ENCODE measurements at places on chromosomes 13 and 19.

- no peaks in the 10 kb centered on the region for H3K27me3 ChIP-seq
- no peak for DNase-seq
- H3K27ac ChIP-seq: no peak overlapping the region
- H3K4me1 ChIP-seq: peaks cover 10% of the 10 kb centered on the region
- no peak overlapping the region for H3K4me3 ChIP-seq
Observed at GRCh38 chr13:76029706-76030105, 393.6 kb downstream of the LMO7 start.

DNA sequence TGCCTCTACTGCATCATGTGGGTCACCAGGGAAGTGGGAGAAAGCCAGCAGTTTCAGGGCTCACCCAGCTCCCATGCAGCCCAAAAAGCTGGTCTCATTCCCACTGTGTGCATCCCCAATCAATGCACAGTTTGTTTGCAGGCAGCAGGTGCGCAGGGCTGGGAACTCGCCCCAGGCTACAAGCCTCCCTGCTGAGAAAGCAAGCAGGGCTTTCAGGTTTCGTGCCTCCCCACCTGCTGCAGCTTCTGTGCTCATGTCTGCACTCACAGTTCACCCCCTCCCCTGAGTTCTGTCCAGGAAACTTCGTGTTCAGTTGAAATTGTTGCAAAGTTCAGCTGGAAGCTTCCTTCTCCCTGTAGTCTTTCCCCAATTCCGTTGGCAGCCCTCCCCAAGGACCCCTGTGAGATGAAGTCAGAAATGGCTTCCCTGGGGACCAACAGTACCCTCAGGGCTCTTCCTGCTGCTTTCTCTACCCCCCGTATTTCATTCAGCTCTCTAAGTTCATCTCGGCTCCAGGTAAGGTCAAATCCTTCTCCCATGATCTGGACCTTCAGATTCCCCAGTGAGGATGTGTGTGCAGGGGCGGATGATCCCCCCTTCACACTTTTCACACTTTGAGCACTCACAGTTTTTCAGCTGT is 10.3 kb upstream of the KLK3 start:
- peaks cover 7% of the 10 kb centered on the region for H3K4me1 ChIP-seq
- peak; percentile 50 for DNase-seq
- H3K27ac ChIP-seq: no peak overlapping the region
- no peak overlapping the region for H3K4me3 ChIP-seq
- H3K36me3 ChIP-seq: no peaks in the 10 kb centered on the region
- peaks cover 73% of the 10 kb centered on the region for H3K27me3 ChIP-seq

GRCh38 chr19:16605553-16605994 is 22.4 kb downstream of the MED26 start:
- peaks cover 43% of the 10 kb centered on the region for H3K4me1 ChIP-seq
- no peak overlapping the region for H3K4me3 ChIP-seq
- no peak for DNase-seq
- no peaks in the 10 kb centered on the region for H3K36me3 ChIP-seq
- H3K27me3 ChIP-seq: no peaks in the 10 kb centered on the region

- H3K27ac ChIP-seq: peak within 1 kb of the TSS; percentile 97
- DNase-seq: peak; percentile 96
- H3K4me3 ChIP-seq: peak within 1 kb of the TSS; percentile 83
- no peaks in the 10 kb centered on the region for H3K27me3 ChIP-seq
- peaks cover 15% of the 10 kb centered on the region for H3K4me1 ChIP-seq
Observed at GRCh38 chr19:35248310-35249145, at the start of gene LSR. TSS of gene LSR (plus strand) at chr19:35249002. CDS start at chr19:35249023, 21 bp downstream.

DNA sequence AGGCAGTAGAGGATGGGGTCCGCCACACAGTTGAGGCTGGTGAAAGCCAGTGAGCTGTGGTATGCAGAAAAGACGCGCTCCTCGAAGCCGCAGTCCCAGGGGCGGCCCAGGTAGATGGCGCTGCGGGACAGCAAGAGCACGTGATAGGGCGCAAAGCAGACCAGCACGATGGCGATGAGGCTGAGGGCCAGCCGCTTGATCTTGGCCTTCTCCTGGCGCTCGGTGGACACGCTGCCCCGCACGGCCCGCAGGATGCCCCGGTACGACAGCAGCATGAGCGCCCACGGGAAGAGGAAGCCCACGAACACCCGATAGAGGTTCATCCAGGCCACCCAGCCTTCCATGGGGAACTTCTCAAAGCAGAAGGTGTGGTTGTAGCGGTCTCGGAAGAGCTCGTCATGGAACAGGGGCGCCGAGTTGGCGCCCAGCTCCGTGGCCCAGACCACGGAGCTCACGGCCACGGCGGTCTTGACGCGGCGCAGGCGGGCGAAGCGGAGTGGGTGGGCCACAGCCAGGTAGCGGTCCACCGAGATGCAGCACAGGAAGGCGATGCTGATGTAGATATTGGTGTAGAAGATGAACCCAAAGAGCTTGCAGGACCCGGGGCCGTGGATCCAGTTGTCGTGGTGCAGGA is 6.5 kb upstream of the OPA3 start:
- peaks cover 4% of the 10 kb centered on the region for H3K4me1 ChIP-seq
- peak; percentile 61 for DNase-seq
- no peaks in the 10 kb centered on the region for H3K36me3 ChIP-seq

DNA sequence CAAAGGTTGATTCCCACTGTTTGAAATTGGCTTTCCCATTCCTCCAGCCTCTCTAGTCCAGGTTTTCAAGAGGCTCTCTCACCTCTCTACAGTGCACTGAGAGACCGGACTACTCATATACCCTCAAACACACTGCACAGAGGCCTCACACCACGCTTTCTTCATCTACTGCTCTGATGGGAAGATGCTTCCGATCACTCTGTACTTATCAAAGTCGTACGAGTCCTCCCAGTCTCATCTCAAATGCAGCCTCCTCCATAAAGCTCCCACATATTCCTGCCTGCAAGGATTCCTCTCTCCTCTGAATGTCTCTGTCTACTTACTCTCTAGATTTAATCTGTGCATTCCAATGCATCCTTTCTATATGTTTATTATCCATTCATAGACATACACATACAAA is 164.4 kb downstream of the EFNB2 start:
- H3K36me3 ChIP-seq: no peaks in the 10 kb centered on the region
- no peak overlapping the region for H3K4me3 ChIP-seq
- H3K4me1 ChIP-seq: no peaks in the 10 kb centered on the region
- no peak overlapping the region for H3K27ac ChIP-seq

GRCh38 chr13:23350009-23350408 is 83.5 kb downstream of the SACS start:
- no peaks in the 10 kb centered on the region for H3K27me3 ChIP-seq
- no peaks in the 10 kb centered on the region for H3K36me3 ChIP-seq
- H3K4me1 ChIP-seq: no peaks in the 10 kb centered on the region
- H3K27ac ChIP-seq: no peak overlapping the region
- no peak overlapping the region for H3K4me3 ChIP-seq

GRCh38 chr13:61901946-61902541 is 486.4 kb upstream of the PCDH20 start:
- H3K4me1 ChIP-seq: no peaks in the 10 kb centered on the region
- H3K27me3 ChIP-seq: no peaks in the 10 kb centered on the region
- no peak overlapping the region for H3K27ac ChIP-seq
- no peak overlapping the region for H3K4me3 ChIP-seq
- no peaks in the 10 kb centered on the region for H3K36me3 ChIP-seq

GRCh38 chr19:6476155-6476895 is 5.3 kb downstream of the DENND1C start:
- DNase-seq: peak; percentile 23
- no peaks in the 10 kb centered on the region for H3K36me3 ChIP-seq
- peaks cover 6% of the 10 kb centered on the region for H3K4me1 ChIP-seq
- H3K4me3 ChIP-seq: no peak overlapping the region
- H3K27me3 ChIP-seq: no peaks in the 10 kb centered on the region

DNA sequence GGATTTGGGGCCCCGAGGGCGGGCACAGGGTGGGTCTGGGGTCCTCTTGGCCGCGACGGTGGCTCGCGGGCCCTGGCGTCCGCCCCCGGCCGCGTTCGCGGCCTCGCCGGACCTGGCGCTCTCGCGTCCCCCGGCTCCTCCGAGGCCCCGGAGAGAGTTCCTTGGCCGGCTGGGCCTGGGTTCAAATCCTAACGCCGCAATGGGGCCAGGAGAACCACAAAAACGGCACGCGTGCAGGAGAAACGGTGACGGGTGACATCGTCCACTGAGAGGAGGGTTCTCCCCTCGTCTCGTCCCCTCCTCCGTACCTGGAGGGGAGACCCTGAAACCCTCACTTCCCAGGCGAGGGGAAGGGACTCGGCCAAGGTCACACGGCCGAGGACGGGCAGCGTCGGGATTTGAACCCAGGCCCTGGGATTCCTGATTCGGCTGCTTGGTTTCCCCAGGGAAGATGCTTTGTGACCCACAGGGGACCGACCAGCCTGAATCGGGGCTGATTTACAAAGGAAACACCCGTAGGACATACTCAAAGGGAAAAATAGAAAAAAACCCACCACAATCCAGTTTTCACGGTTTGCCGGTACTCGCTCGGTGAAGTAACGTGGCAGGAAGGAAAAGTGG is 624 bp downstream of the SAFB start:
- H3K27ac ChIP-seq: peak overlapping the region; percentile 87
- H3K4me3 ChIP-seq: peak overlapping the region; percentile 99
- DNase-seq: peak; percentile 27
- no peaks in the 10 kb centered on the region for H3K27me3 ChIP-seq
- H3K4me1 ChIP-seq: peaks cover 56% of the 10 kb centered on the region

DNA sequence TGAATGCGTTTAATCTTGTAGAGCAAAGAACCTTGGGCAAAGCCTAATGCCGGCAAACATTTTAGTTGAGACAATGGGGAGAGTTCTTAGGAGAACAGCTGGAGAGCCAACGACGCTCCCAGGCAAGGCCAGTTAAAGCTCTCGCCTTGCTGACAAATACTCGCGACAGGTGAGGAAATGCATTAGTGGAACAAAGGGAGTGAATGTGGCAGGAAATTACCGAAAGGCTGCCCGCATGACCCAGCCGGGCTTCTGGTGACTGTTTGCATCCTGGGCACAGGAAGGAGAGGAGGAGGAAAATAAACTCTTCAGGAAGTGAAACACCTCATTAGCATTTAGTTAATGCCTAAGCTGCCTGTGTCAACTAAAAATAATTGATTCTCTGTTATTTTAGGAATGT is 74.6 kb downstream of the SHISA2 start:
- H3K36me3 ChIP-seq: no peaks in the 10 kb centered on the region
- no peaks in the 10 kb centered on the region for H3K4me1 ChIP-seq
- H3K27me3 ChIP-seq: no peaks in the 10 kb centered on the region
- H3K4me3 ChIP-seq: no peak overlapping the region
- no peak for DNase-seq

DNA sequence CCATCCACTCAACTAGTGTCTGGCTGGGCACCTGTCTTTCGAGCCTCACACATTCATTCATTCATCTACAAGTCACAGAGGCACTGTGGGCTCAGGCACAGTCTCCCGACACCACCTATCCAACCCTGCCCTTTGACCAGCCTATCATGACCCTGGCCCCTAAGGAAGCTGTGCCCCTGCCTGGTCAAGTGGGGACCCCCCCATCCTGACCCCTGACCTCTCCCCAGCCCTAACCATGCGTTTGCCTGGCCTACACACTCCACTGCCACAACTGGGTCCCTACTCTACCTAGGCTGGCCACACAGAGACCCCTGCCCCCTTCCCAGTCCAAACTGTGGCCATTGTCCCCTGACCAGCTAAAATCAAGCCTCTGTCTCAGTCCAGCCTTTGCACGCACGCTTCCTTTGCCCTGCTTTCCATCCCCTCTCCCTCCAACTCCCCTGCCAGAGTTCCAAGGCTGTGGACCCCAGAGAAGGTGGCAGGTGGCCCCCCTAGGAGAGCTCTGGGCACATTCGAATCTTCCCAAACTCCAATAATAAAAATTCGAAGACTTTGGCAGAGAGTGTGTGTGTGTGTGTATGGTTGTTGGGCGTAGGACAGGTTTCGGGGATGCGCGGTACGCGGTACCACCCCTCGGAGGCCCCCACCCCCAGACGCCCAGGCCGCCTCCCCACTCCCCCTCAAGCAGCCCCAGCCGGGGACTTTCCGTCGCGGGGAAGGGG is 404 bp upstream of the IL27RA start:
- H3K36me3 ChIP-seq: no peaks in the 10 kb centered on the region
- 0 out of 2 replicates have a peak, but pooled peaks cover 3% of the 10 kb centered on the region for H3K4me1 ChIP-seq
- H3K27ac ChIP-seq: no peak overlapping the region
- DNase-seq: no peak
- H3K27me3 ChIP-seq: peaks cover 7% of the 10 kb centered on the region

DNA sequence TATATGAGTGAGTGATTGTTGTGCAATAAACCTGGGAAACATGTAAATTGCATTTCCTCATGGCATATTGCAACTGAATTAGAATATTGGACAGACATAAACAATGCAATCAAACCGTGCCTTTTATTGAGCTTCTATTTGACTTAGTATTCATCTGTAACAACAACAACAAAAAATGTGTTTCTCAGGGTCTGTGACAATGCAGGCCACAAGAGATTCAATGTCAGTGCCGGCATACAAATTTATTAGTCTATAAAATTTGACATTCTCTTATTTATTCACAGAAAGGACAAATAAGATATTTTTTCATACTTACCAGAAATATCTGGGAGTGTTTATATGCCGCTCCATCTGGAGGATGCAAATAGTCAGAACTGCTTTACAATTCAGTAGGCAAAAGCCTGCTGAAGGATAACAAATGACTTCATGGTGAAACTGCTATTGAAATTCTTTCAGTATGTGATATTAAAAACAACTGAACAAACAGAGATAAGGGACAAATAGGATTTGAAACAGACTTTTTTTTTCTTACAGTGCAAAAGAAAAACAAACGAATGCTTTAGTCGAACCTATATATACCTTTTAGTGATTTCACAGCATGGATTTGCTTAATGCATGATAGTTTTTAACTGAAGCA is 77.2 kb downstream of the DACH1 start:
- DNase-seq: no peak
- H3K4me3 ChIP-seq: no peak overlapping the region
- no peak overlapping the region for H3K27ac ChIP-seq
- H3K36me3 ChIP-seq: no peaks in the 10 kb centered on the region
- no peaks in the 10 kb centered on the region for H3K27me3 ChIP-seq
- H3K4me1 ChIP-seq: no peaks in the 10 kb centered on the region

DNA sequence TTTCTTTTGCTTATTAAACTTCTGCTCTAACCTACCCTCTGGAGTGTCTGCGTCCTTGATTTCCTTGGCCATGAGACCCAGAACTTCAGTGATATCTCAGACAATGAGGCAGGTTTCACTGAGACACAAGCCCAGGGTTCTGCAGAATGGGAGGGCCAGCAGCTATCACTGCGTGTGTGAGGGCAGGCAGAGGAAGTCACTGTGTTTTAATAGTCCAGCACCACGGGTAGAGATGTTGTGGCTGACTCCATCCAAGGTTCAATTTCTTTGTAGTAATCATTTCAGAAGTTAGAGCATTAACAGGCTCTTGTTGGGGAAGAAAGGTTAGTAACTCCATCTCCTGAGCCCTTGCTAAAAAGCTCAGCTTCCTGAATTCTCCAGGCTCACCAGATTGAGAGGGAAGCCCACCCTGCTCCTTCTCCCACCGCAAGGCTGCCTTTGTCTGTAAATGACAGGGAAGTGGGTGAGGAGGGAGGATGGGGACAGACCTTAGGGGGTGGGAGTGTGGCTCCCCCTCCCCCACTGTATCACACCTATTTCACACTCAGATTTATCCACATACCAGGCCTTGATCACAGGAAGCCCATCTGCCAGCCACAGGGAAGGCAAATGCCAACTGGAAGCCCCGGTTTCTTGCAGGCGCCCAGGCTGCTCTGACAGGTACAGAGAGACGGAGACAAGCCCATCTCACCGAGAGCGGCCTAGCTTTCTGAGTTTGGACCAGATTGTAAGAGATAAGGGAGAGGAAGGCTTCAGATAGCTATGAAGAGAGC is 2.1 kb downstream of the C19orf12 start:
- H3K36me3 ChIP-seq: no peaks in the 10 kb centered on the region
- H3K4me3 ChIP-seq: no peak overlapping the region
- H3K27ac ChIP-seq: no peak overlapping the region
- DNase-seq: no peak

GRCh38 chr13:102845289-102845629 is 573 bp upstream of the ERCC5 start:
- peak overlapping the region; percentile 96 for H3K4me3 ChIP-seq
- no peaks in the 10 kb centered on the region for H3K27me3 ChIP-seq
- DNase-seq: no peak
- H3K36me3 ChIP-seq: no peaks in the 10 kb centered on the region

Measured in MM.1S (cell line).